ENCODE measurements at places on chromosomes 4 and X.

DNA sequence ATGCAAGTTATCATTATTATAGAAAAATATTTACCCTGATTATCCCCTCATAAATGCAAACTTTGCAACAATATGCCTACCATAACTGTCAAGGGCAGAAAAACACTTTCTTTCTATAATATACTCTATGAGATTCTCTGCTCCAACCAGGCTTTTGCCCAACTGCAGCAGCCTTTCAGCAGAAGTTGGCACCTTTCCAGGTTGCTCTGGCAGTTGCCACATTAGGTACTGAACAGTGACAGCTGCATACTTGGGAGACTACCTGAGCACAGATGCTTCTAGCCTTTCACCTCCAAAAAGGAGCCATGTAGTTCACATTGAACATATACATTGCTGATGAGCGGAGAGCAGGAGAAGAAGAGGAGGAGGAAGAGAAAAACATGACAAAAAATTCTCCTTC lies 69.5 kb upstream of the BRWD3 start:
- DNase-seq = no peak

GRCh38 chr4:46081674-46082073 lies 42.2 kb downstream of the GABRG1 start:
- DNase-seq = no peak

GRCh38 chr4:145535202-145535601 lies 53.5 kb downstream of the SMAD1 start:
- DNase-seq = no peak

GRCh38 chrX:17036171-17036961 lies 89.9 kb downstream of the REPS2 start:
- DNase-seq = no peak

DNA sequence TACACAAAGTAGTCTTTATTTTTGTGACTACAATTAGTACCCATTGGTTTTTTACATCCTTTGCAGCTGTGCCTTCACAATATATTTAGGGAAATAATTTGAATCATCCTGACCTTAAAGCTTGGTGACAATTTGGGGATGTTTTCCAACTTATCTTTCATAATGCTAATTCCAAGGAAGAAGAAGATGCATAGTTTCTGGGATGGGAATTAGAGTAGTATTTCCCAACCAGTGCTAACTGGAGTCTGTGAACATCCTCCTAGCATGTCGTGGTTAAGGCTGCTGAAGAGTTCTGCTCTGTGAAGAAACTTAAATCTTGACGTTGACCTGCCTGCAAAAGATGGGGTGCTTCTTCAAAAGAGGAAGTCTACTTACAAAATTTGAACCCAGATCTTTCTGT lies 173.5 kb downstream of the ANK2 start:
- DNase-seq = peak; percentile 28

DNA sequence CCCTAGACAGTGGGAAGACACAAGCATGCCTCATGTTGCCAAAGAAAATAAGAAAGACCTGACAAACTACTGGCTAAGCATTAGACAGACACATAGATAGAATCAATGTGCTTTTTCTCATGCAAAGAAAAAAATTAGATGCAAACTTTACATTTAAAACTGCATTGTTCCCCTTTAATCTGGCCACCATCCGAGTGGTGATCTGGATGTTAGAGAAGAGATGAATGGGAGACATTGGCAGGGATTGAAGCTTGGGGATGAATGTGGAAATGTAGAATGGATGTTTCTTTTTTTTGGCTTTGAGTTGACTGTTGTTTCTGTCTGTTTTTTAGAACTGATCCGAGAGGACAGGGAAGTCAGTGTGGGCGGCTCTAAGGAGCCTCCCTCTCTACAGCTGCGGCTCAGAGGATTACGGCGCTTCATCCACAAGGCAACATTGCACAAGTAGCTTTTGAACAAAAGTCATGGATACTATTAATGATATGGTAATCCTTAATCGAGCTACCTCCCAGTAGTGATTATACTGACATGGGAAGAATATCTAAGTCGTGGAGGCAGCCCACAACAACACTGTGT lies 53.0 kb downstream of the HELT start:
- DNase-seq = no peak

DNA sequence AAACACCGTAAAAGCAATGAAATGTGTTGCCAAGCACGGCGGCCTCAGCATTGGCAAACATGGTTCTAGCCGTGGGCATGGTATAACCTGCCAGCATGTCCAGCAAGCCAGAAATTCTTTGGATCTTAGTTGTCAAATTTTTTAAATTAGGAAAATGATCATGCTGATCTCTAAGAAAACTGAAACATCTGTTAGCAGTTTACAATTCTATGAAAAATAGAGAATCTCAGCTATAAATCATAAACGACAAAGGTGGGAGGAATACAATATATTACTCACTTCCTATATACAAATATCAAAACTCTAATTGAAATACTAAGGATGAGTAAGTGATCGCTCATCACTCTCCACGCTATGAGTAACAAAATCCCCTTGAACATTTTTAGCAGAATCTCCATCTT lies 130.3 kb downstream of the ADGRA3 start:
- peak; percentile 24 for DNase-seq

- no peak for DNase-seq
These were observed 534.6 kb downstream of the BCOR start for GRCh38 chrX:39563178-39563577.

- peak; percentile 54 for DNase-seq
These were observed 855 bp downstream of the GPRASP2 start for GRCh38 chrX:102712981-102713625.

DNA sequence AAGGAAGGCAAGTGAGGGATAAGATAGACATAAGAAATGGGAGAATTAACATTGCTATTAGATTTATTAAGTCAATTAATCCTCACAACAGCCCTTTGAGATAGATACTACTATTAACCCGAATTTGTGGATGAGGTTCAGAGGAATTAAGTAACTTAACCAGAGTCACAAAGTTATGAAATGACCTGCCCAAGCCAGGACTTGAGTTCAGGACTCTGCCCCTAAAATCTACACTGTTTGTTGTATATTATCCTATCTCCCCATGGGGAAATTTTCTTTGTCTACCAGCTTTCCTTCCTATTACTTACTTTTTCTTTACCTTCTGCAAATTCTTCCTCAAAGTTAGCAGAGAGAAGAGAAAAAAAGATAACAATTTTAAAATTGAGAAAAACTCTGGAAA lies 33.4 kb upstream of the UBQLN2 start:
- no peak for DNase-seq

DNA sequence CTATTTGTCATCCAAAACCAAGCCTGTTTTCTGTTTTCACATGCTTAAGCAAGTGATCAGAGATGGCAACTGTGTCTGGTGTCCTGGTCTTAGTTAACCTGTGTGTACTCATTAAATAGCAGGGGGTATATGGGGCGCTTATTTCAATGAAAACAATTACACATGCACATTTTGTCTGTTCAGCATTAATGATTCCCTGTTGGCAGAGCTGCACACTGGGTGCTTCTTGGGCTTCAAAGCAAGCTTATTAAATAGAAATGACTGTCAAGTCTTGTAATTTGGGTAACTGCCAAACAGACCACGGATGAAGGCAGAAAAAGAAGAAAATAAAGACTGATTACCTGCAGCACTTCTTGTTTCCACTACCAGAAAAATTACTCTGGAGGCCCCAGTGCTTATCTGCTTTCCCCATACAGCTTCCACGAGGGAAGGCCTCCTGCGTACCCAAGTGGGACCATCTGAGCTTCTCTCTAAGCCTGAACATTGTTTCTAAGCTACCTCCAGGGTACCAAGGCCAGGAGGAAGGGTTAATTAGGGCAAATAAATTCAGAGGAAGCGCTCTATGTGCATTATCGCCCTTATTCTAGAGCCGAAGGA lies 107.2 kb upstream of the TBL1X start:
- no peak for DNase-seq

DNA sequence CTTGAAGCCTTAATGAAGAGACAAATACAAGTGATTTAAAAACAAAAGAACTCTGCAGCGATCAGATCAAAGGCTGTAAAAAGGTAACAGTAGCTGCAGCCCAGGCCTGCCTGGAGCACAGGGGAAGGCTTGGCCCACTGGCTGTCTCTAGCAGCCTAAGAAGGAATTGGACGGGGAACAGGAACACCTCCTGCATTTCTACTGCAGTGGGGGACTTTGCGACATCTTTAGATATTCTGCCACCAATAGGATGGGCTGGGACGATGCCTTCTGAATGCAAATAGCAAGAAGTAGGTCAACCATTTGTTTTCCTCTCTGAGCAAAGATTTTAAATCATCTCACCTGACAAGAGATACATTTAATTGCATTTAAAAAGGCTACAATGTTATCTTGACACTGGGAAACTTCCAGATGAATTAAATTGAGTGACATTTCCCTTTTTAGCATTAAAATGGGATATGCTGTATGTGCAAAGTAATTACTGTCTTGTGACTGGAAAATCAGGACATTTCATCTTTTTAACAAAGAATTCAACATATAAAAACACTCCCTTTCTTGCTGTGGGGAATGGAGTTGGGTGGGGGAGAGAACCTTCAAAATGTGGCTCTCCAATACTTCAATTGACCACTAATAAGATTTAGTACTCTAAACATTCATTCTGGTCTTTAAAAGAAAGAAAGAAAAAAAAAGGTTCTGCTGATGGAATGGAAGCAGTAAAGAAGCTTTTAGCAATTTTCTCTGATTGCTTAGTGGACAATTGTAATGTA lies 70.0 kb downstream of the NYX start:
- DNase-seq = no peak

GRCh38 chr4:15402974-15403373 lies 24.9 kb upstream of the C1QTNF7 start:
- no peak for DNase-seq

DNA sequence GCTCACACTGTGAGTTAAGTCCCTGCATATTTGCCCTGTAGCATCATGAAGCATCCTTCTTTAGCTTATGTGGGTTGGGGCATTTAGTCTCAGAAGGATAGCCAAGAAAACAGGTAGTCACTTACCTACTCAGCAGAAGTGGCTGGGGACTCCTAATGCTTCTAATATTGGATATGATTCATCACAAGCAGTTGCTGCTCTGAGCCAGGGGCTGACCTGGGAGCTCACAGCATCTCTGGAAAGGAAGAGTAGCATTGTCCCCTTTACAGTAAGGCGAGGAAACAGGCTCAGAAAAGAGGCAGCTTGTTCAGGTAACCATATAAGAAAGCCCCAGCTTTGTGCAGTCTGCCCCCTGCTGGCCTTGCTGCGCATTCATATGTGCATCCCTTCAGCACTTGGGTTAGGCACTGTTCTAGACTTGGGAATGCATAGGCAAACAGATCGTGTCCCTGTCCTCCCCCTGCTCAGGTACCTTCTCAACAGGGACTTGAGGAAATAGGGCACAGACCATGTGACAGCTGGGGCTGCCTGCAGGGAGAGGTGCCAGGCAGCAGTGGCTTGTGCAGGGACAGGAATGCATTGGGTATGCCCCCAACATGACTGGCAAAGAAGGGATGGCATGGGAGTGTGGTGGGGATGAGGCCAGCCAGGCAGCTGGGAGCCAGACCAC lies 35.7 kb upstream of the TBC1D14 start:
- DNase-seq = peak; percentile 64

GRCh38 chrX:108018656-108019381 lies 26.0 kb upstream of the VSIG1 start:
- DNase-seq = no peak

DNA sequence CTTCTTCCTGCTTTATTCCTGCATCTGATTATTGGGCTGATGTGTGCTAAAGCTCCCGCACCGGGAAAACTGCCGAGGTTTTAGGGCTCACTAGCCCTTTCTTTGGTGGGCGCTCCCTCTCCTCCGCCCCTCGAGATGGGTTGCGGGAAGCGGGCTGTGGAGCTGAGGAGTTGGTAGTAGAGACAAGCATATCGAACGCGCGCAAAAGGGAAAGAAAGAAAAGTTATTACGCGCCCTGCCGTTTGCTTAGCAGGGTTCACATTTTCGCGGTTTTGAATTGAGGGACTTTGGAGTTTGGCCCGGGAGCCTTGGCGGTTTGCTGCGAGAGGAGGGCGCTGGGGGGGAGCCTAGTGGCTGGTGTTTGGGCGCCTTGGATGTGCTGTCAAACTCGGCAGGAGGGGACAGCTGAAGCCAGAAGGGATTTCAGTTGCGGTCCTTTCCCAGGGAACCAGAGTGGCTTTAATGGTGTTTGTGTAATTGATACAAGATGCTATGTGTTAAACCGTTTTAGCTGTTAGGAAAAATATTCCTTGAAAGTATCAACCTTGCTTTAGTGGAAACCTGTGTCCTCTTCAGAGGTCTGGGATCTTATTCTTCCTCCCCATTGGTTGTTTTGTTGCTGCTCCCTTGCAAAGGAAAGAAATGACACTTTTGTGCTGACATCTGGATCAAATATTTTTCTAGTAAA lies 1.1 kb downstream of the GAB1 start:
- DNase-seq = peak; percentile 45

DNA sequence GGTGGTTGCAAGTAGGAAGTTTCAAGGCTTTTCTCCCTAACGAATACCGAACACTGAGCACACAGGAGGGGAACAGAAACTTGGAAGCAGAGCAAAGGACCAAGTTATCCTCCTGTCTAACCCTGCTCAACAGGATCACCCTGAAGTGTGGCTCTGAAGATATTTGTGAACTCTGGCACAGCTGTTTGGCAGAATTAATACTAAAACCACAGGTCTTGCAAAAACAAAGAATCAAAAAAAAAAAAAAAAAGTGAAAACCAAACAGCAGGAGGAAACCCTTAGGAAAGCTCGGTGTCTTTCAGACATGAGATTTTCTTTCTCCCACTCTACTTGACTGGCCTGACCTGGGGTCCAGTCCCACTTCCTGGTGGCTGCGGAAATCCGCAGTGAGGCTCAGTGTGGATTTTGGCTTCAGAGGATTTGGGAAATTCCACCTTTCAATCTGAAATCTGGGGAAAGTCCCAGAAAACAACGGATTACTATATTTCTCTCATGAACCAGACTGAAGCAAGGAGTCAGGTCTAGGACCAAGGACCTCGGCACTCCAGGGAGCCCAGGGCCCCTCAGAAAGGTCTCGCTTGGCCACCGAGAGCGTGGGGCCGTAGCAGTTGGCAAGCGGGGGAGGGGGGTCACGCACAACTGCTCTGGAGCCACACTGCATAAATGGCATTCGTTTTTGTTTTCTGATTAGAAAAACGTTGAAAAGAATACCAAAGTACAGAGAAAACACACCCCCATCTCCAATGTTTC lies 867 bp downstream of the TIFA start:
- peak; percentile 45 for DNase-seq

DNA sequence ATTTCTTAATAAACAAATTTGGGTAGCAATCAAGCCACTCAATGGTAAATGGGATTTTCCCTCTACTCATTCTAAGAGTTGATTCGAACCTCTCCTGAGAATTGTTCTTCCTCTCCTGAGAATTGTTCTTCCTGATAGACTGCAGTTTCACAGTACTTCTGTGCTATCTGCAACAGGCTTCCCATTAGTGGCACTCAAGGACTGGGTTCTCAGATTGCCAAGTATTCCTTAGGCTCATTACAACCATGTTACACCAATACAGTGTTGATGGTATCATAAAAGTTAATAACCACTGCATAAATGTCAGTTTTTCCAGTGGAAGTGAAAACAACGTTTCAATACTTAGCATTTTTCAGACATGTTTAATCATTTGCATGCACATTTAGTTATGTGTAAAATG lies 201.6 kb downstream of the FRMPD4 start:
- no peak for DNase-seq

GRCh38 chr4:55178226-55179005 lies 53.0 kb upstream of the KDR start:
- no peak for DNase-seq

Data from AG20443 (cell line).